ENCODE measurements at places on chromosomes 13 and 19.

DNA sequence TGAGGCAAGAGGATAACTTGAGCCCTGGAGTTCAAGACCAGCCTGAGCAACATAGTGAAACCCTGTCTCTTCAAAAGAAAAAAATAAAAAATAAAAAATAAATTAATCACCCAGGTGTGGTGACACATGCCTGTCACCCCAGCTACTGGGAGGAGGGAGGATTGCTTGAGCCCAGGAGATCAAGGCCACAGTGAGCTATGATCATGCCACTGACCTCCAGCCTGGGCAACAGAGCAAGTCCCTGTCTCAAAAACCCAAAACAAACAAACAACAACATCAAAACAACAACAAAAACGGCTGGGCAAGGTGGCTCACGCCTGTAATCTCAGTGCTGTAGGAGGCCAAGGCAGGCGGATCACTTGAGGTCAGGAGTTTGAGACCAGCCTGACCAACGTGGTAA is 4.3 kb upstream of the SLC39A3 start:
- no peak for DNase-seq

- no peak for DNase-seq
These were observed 458.7 kb downstream of the MYO16 start for GRCh38 chr13:109087916-109088623.

- no peak for DNase-seq
These were observed 36.4 kb downstream of the PSG11 start for GRCh38 chr19:42989851-42990250.

DNA sequence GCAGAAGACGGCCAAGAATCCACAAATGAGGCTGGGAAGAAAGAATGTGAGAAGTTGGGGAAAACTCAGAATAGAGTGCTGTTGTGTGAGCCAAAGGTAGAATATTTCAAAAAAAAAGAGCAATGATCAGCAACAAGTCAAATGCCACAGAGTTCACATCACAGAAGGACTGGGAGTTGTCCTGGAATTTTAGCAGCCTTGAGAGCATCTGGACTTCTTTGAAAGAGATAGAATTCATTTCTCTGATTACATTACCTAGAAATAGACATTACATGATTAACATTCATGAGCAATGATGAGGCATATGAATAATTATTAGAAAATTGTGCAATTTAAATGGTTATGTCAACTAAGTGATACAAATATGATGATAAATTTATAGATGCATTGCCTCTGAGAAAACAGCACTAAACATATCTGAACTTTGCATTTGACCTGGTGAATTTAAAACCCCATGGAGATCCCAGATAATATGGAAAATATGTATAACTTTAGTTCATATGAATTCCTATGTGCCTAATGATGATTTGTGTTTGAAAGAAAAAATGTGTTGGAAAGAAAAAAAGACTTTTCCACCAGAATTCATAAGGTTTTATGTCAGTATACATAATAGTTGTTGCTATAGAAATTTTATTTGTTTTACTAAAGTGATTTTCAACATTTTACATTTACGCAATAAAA is 186.2 kb downstream of the POSTN start:
- DNase-seq = no peak

- DNase-seq = peak; percentile 29
These were observed at the start of gene STAP2 for GRCh38 chr19:4338441-4339355. TSS of gene STAP2 (minus strand) at chr19:4338827. CDS start at chr19:4338753, 74 bp downstream.

DNA sequence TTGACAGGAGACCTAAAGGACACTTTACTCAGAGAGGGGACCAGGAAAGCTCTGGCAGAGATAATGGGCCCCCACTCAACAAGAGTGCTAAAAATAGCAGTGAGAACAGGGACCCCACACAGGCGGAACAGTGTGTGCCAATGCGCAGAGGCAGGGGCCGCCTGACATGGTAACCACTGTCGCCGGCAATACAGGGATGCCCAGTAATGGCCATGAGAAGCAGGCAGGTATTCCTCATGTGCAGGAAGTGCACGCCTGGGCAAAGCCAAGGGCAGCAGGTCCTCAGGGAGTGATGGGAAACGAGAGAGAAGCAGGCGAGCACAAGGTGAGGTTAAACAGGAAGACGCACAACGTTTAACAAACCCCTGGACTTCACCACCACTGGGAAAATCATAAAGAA is 757.1 kb downstream of the LIG4 start:
- no peak for DNase-seq

- peak; percentile 64 for DNase-seq
These were observed 1.0 kb upstream of the CEACAM1 start for GRCh38 chr19:42529248-42529764.

DNA sequence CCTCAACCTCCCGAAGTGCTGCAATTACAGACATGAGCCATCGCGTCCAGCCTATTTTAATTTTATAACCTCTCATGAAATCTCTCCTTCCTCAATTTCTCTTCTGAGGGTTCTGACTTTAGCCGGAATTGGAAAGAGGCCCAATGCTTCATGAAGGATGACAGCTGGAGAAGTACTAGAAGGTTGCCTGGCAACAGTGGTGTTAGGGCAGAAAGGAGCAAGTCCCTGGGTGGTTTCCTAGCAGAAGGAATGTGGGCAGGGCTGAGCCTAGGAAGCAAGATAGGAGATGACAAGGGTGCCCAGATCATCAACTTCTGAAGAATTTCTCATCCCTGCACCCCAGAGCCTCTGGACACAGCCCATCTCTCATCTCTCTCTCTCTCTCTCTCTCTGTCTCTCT is 25.8 kb downstream of the CACNG6 start:
- no peak for DNase-seq

DNA sequence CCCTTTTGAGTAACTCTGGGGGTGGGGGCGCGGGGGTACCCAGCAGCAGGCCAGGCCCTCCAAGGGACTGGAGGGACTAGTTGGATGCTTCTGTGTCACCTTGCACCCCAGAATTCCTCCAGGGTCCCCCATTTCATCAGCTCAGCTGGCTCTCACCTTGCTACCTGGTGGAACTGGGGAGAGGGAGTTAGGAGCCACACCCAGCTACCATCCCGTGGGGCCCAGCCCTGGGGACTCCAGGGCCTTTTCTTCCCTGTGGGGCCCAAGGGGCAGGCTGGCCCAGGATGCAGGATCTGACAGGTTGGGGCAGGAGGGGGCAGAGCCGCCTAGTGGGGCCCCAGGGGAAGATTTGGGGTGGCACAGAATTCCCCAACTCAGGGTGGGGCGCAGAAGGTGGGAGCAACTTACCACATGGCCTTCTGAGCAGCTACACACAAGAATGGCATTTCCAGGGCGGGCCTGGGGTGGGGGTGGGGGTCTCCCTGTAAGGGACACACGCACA is 32.8 kb upstream of the NANOS3 start:
- no peak for DNase-seq
